NCI-H1694 (cell line): ENCODE measurements at places on chromosomes 7 and 10.

GRCh38 chr7:947391-948210 is 6.9 kb downstream of the ADAP1 start:
- DNase-seq, result no peak

DNA sequence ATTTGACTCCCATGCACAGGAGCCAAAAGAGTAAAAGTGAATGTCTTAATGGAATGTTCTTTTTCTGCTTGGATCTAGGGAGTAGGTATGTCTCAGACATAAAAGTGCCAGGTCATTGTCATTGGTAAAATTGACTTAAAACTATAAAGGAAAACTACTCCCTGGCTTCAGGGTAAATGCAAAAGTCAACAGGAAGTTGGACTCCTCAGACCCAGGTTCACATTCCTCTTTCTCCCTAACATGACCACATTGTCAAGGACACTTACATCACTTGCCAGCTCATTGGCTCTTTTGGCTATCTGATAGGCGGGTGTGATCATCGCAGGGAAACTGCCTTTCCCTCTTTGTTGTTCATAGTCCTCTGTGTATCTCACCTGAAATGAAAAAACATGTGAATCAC is 13.7 kb downstream of the NRAP start:
- no peak for DNase-seq

- no peak for DNase-seq
Observed at GRCh38 chr7:46210467-46210866, 289.4 kb upstream of the IGFBP3 start.

DNA sequence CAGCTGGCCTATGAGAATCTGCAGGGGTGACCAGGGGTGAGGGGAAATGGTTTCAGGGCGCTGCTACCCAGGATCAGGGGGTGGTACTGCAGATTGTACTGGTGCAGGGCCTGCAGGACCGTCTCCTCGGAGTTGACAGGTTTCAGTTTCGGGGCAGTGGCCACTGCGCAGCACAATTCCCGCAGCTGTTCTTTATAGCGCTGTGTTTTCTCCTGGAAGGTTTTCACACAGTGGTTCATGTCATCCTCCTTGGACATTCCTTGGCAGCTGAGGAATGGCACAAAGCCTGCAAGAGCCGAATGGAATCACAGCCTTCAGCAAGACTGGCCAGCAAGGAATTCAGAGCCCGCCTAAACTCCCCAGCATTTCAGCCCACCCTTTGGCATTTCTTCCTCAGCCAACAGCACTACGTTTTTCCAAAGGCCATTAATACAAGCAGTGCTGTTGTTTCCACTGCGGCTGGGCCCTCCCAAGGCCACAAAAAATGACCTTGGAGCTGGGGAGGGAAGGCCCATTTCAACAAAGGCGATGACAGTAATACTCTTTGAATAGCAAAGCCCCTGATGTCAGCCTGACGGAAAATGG is 44.9 kb downstream of the PNLIPRP2 start:
- DNase-seq, result no peak

DNA sequence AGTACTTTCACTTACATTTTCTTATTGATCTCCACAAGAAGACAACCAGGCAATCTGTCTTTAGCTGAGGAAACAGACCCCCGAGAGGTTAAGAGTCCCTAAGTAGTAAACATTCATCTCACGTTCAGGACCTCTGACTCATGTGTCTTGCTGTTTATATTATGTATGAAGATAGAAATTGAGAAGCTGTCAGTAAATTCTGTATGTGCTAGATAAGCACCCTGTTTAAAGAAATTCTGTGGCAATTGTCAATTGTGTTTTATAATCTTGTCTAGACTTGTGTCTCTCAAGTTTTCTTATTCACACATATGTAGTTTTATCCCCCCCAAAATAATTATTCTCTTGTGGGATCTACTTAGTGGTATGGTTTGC is 14.5 kb downstream of the ADK start:
- no peak for DNase-seq

DNA sequence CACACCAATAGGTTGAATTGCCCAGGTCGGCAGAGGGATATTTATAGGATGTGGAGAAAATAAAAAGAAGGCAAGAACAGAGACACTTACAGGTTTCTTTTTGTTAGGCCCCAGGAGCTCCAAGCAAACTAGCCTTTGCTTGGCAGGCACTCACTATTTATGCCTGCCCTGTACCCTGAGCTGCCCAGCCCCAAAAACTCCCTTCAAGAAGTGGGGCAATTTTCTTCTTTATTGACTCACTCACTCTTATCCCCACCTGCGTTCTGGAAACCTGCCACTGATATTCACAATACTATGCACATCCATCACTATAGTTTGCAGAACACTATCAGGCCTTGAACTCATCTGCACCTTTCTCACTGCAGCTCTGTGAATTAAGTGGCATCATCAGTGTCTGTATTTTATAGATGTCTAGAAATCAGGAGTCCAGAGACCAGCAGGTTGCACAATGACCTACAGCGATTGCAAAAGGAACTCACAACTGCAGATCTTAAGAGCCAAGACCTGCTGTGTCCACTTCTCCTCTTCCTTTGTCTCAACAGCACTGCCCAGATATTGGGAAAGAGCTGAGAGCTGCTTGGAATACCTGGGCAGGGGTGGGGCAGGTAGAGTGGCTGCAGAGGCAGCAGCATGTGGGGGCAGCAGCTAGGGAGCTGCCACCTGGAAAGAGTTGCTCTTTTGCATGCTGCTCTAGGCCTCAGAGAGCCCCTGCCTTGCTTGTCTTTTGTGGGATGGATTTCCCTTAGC is at the start of gene SFTPD:
Gene SFTPD, minus strand, starts transcription at position 130 of the 747 bp plus-strand sequence. CDS start 2,446 bp downstream, outside the sequence.
- no peak for DNase-seq

DNA sequence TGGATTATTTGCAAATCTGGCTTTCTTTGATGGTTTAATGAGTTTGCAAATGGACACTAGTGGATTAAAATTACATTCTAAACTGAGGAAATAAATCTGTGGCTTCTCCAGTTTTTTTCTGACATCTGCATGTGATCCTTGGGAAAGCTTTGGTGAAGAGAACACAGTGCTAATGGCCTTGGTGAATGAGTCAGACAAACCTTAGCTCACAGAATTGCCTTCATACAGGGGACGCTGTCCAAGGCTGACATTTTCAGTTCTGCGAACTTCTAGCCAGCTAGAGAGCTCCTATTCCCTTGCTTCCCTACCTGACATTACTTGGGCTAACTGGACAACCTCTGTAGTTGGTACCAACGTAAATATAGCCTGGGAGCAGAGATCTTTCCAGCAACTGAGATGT is 21.2 kb downstream of the BMPER start:
- no peak for DNase-seq

GRCh38 chr10:72098301-72098835 is 10.0 kb upstream of the SPOCK2 start:
- DNase-seq, result no peak
